ENCODE measurements at places on chromosomes 11 and 22.

DNA sequence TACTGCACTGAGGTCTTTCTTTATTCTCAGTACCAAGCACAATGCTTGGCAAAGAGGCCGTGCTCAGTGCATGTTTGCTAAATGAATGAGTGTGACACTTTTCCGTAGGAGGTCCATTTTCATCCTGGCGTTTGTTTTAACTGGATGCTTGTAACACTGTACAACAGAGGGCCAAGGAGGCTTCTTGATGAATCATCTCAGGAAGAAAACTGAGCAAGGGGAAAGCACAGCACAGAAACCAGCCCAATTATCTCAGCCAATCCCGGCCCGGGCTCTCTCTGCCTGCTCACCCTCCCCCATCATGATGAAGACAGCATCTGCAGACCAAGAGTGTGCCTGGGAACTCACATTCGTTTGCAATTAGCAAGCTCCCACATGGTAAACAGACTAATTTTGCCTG lies 570.3 kb downstream of the OPCML start:
- peak; percentile 43 for DNase-seq

- DNase-seq: no peak
Measured at GRCh38 chr11:67372321-67372992, 941 bp downstream of the CLCF1 start.

- peak; percentile 69 for DNase-seq
Measured at GRCh38 chr11:124402326-124402922, 3.6 kb upstream of the OR8B3 start.

DNA sequence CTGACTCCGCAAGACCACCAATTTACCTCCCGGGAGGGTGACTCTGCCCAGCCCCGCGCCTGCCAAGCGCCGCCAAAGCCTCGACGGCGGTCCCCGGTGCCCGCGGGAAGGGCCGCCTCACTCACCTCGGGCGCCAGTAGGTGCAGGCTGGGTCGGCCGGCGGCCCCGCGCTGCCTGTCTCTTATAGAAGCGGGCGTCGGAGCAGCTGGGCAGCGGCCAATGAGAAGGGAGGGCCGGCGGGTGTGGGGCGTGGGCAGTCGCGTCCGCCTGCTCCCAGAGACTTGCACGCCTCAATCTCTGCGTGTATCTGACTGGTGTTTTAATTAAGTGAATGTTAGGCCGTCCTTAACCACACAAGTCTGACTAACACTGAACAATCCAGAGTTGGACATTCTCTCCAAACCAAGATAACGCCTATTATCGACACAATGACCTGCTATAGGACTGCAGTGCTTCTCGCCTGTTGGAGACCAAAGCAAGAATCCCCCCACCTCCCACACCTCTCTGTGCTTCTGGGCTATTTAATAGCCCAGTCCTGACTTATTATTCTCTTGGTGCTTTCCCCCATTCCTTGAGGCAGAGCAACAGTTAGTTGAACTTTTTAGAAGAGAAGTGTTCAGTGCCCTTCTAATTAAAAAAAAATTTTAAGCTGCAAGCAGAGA lies at the start of gene TPH1:
TPH1 (minus strand) TSS at position 154 of the 662 bp plus-strand sequence. CDS start 5,507 bp downstream, outside the sequence.
- no peak for DNase-seq

- DNase-seq: no peak
Measured at GRCh38 chr11:8285796-8286195, 22.1 kb upstream of the LMO1 start.

Data from AG09319 (cell line).